ENCODE measurements at places on chromosomes 3 and 15. TPM values are rescaled to one million over a fixed set of nuclear protein-coding genes. Genes with fewer than 3 reads are reported as not detected.

DNA sequence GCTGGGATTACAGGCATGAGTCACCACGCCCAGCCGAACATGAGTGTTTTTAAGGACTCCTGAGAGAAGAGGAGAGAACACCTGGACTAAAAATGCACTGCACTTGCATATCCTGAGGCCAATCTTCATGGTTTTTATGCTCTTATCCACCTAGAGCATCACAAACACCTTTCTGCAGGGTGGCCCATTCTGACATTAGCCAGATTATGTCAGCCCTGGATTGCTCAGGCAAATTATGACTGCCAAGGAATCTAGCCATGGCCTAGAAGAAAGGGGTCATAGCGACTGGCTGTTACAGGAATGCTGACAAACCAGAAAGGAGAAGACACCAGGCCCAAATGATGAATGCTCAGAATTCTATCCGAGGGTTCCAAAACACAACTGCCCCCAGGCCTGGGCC, 40.9 kb upstream of the HERC1 start:
- H3K27ac ChIP-seq = no peak overlapping the region
- no peaks in the 10 kb centered on the region for H3K36me3 ChIP-seq
- H3K4me1 ChIP-seq = no peaks in the 10 kb centered on the region
- no peaks in the 10 kb centered on the region for H3K27me3 ChIP-seq
- H3K4me3 ChIP-seq = no peak overlapping the region
- no peak for DNase-seq

DNA sequence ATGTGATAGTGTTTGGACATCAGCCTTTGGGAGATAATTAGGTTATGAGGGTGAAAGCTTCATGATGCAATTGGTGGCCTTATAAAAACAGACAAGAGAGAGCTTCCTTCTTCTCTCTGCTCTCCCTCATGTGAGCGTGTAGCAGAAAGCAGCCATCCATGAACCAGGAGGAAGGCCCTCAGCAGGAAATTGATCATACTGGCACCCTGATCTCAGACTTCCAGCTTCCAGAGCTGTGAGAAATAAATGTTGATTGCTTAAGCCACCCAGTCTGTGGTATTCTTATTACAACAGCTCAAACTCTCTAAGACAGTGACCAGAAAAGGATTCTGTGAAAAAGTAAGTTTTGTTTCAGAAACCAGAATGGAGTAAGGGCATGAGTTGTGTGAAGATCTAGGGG, 13.3 kb downstream of the STAC start:
- no peaks in the 10 kb centered on the region for H3K4me1 ChIP-seq
- no peak for DNase-seq
- H3K36me3 ChIP-seq = no peaks in the 10 kb centered on the region
- no peak overlapping the region for H3K4me3 ChIP-seq

DNA sequence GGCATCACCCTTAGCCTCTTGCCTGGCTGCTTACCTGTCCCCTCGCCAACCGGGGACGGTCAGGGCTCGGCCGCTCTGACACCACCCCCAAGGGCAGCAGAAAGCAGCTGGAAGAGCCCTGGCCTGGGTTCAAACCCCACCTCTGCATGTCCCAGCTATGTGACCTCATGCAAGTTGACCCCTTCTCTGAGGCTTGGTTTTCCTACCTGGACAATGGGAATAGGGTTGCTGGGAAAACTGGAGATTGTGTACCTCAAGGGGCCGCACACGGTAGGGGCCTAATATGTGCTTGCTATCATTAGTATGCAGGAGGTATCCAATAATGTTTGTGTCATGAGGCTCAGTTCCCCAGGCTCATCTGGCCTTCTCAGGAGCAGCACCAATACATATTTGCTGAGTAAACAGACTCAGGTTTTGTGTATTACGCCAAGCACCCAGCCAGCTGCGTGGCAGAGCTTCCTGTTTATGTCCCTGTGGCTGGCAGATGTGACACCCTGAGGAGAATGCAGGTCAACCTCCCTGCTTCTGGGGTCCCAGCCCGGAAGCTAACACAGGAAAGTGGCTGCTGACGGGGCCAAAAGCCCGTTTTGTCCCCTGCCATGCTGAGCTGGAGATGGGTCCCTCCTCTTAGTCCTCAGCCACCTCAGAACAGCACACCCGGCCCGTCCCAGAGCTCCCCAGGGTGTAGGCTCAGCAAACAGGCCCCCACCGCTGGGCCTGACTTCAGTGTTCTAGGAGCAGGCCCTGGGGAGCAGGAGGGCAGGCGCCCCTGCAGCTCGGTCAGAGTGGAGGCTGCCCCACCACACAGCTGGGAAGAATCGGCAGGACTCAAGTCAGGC, 29.7 kb downstream of the PLXND1 start:
- H3K27me3 ChIP-seq = no peaks in the 10 kb centered on the region
- peak overlapping the region; percentile 52 for H3K27ac ChIP-seq
- H3K36me3 ChIP-seq = peaks cover 30% of the 10 kb centered on the region
- H3K4me3 ChIP-seq = no peak overlapping the region
- peak; percentile 37 for DNase-seq

- H3K4me1 ChIP-seq = peaks cover 39% of the 10 kb centered on the region
- H3K4me3 ChIP-seq = peak overlapping the region; percentile 88
- no peaks in the 10 kb centered on the region for H3K27me3 ChIP-seq
- peak; percentile 32 for DNase-seq
- peaks cover 2% of the 10 kb centered on the region for H3K36me3 ChIP-seq
Measured at GRCh38 chr3:50237133-50237651, 1.2 kb downstream of the GNAI2 start.

DNA sequence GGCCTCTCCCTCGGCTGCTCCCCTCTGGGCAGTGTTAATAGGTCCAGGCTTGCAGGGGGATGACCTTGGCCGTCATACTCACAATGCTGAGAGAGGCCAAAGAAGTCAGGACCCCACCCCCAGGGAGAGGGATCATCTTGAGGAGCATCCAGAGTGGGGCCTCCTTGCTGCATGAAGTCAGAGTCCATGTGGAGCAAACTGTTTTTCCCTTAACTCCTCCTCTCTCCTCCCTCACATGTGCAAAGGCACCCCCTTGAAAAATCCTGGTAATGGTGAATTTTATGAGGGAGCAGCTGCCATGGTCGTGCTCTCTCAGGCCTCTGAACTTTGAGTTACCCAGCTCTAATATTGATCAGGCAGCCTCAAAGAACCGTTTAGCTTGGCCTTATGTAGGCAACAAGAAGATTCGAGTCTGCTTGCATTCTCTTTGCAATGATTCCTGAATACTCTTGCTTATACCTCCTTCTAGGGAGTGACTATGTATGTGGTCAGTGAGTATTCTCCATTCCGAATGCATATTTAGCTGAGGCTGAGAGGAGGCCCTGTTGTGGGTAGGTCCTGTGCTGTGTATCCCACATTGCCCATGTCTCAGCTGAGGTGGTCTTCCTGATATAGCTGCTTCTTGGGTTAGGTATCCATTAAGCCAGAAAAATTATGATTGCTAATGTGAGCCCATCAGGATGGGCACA, 23.1 kb upstream of the RPL39L start:
- no peaks in the 10 kb centered on the region for H3K36me3 ChIP-seq
- H3K4me3 ChIP-seq = no peak overlapping the region
- no peak for DNase-seq
- H3K27ac ChIP-seq = no peak overlapping the region
- no peaks in the 10 kb centered on the region for H3K4me1 ChIP-seq

- H3K27ac ChIP-seq = no peak overlapping the region
- no peak for DNase-seq
- H3K27me3 ChIP-seq = no peaks in the 10 kb centered on the region
- H3K4me1 ChIP-seq = no peaks in the 10 kb centered on the region
- H3K4me3 ChIP-seq = no peak overlapping the region
Measured at GRCh38 chr3:97340940-97341339, 423.6 kb upstream of the ARL6 start.

DNA sequence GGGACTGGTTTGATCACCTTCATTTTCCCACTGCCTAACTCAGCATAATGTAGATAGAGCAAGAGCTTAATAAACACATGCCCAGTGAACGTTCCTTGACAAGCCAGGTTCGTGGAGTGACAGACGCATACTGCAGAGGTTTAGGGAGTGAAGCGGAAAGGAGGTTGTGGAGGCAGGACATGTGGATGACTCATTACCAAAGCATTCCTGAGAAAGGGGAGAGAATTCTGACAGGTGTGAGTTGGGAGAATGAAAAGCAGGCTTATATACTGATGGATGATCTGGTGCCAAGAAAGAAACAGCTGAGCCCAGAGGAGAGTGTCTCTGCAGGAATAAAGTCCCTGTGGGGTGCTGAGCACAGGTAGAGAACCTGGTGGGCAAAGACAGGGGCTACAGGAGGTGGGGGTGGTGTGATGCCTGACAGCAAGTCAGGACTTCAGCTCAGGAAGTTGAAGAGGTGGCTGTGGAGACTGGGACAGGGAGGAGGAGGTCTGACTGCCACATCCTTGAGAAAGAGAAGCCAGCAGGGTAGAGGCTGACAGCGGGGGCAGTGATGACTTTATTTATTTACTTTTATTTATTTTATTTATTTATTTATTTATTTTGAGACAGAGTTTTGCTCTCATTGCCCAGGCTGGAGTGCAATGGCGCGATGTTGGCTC, 2.4 kb upstream of the RPL29 start:
- no peak for DNase-seq
- no peak overlapping the region for H3K4me3 ChIP-seq
- H3K27me3 ChIP-seq = no peaks in the 10 kb centered on the region
- peaks cover 13% of the 10 kb centered on the region for H3K36me3 ChIP-seq
- peaks cover 19% of the 10 kb centered on the region for H3K4me1 ChIP-seq

DNA sequence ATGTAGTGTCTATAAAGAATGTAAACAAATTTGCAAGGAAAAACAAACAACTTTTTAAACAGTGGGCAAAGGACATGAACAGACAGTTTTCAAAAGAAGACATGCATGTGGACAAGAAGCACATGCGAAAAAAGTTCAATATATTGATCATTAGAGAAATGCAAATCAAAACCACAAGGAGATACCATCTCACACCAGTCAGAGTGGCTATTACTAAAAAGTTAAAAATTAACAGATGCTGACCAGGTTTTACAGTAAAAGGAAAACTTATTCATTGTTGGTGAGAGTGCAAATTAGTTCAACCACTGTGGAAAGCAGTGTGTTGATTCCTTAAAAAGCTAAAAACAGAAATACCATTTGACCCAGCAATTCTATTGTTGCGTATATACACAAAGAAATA, 47.1 kb upstream of the LSAMP start:
- no peak overlapping the region for H3K4me3 ChIP-seq
- no peaks in the 10 kb centered on the region for H3K4me1 ChIP-seq
- H3K27ac ChIP-seq = no peak overlapping the region
- no peaks in the 10 kb centered on the region for H3K27me3 ChIP-seq
- no peaks in the 10 kb centered on the region for H3K36me3 ChIP-seq

DNA sequence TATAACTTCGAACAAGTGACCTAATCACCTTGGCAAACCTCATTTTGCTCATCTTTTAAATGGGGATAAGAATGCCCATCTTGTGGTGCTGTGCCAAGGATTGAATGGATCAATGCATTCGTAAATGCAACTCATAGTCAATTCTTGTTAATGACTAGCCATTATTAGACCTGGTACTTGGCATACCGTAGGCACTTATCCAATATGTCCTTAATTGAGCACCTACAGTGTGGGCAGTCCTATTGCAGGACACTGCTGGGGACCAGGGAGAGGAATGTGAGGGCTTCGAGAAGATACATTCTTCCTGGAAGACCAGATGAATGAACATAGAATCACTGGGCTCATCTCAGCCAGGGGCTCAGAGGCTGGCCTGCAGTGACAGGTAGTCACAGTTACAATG, 177.2 kb upstream of the TLE3 start:
- peaks cover 24% of the 10 kb centered on the region for H3K4me1 ChIP-seq
- no peak overlapping the region for H3K4me3 ChIP-seq
- DNase-seq = no peak
- H3K27me3 ChIP-seq = no peaks in the 10 kb centered on the region
- H3K27ac ChIP-seq = no peak overlapping the region

GRCh38 chr15:31207246-31207645, 105.7 kb upstream of the TRPM1 start:
- no peak for DNase-seq
- H3K4me3 ChIP-seq = no peak overlapping the region
- H3K27me3 ChIP-seq = peaks cover 5% of the 10 kb centered on the region
- H3K36me3 ChIP-seq = no peaks in the 10 kb centered on the region
- no peaks in the 10 kb centered on the region for H3K4me1 ChIP-seq

GRCh38 chr3:61927332-61927731, 366.0 kb downstream of the PTPRG start:
- no peak overlapping the region for H3K4me3 ChIP-seq
- no peaks in the 10 kb centered on the region for H3K36me3 ChIP-seq
- peak; percentile 41 for DNase-seq
- H3K27me3 ChIP-seq = no peaks in the 10 kb centered on the region
- no peak overlapping the region for H3K27ac ChIP-seq

The PLS1 gene
- polyA plus RNA-seq = 0.59 TPM

The MITF gene
- 1.6 TPM for polyA plus RNA-seq

The ALDH1A2 gene
- polyA plus RNA-seq = 16.3 TPM
